ENCODE measurements at places on chromosomes 1 and 21. TPM values are rescaled to one million over a fixed set of nuclear protein-coding genes. Genes with fewer than 3 reads are reported as not detected.

GRCh38 chr1:46735708-46736324 lies 16.9 kb upstream of the EFCAB14 start:
- peak; percentile 45 for DNase-seq

DNA sequence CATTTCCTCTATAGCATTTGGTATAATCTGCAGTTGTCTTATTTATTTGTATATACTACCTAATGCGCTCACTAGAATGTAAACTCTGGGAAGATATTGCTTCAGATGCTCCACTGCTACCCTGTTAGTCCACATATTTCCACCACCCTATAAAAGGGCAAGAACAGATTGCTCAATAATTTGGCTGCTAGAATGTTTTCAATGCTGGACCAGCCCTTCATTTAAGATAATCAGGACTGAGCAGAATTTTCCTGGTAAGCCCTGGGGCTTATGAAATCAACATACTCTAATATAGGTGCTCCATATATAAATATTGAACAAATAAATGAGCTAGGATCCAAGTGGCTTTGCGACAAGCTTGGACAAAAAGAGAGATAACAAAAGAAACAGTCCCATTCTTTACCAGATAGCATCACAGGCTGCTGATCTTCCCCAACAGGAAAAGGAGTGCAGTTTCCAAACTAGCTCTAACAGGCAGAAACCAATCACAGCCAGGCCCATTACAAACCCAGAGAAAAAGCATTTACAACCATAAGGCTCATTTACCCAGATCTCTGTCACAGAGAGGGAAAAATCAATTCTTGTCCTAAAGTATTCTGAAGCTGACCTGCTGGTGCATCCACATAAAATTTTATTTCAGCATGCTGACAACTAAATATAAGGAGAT lies 8.3 kb downstream of the BCAR3 start:
- DNase-seq = no peak

The CYP4B1 gene
- total RNA-seq = 1.2 TPM

The AQP10 gene
- total RNA-seq = 0.27 TPM

DNA sequence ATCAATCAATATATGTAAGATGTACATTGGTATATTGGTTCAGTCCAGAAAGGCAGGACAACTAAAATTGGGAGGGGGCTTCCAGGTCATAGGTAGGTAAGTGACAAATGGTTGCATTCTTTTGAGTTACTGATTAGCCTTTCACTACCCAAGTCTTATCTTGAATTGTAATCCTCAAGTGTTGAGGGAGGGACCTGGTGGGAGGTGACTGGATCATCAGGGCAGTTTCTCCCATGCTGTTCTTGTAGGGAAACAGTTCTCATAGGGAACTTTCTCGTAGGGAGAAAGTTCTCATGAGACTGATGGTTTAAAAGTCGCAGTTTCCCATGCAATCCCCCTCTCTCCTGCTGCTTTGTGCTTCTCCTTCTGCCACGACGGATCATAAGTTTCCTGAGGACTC lies 809.2 kb downstream of the KCNT2 start:
- DNase-seq = no peak

DNA sequence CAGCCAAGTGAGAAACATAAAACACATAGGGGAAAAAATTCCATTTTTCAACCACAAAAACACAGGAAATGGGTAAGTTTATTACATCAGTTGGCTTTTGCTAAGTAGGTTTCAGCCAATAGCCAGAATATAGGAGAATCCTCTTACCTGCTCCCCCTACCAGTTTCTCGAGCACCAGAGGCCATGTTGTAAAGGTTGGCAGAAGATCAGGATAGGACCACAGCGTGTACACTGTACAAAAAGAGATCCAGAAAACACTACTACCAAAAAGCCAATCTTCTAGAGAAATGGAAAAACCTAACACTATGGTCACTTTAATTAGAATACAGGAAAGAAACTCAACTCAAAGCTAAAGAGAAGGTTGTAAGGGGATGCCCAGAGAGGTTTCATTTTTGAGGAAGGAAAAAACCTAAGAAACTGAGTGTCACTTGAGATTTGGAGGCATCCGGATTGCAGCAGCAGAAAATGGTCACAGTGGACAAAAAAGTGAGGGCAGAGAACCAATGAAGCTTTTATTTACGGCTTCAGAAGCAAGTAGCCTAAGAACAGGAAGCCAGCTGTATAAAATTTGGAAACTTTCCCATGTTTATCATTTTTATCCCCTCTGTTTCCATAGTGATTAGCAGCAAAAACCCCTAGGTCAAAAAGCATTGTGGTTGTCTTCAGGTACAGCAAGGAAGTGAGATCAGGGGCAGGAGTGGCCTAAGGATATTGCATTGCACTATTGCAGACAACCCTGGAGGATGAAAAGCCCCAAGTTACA lies 2.9 kb downstream of the EIF2D start:
- no peak for DNase-seq

DNA sequence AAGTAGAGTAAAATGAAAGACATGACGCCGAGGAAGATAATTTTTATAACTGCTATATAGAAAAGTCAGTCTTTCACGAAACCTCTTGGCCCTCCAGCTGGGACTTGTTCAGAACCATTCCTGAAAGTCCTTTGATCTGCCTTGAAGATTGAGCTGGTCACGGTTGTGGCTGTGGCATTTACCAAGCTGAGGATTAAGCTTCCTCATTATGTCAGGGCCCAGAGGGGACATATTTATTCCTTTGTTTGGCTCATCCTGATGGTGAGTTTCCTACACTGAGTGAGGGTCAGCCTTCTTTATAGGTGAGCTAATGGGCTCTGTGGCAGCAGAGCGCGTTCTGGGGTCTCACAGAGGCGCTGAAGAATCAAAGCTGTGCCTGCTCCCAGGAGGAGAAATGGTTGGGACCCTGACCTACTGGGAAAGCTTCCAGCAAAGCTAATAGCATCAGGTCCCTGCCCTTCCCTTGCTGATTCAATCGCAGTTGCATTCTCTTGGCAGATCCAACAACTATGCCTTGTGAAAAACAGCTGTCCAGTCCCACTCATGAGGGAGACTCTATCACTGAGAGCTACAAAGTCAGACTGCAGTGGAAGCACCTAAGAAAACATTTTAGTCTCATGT lies 43.2 kb upstream of the PBX1 start:
- DNase-seq = no peak

The B3GALT2 gene
- total RNA-seq = 0.80 TPM

The SYT11 gene
- total RNA-seq = 1.2 TPM

GRCh38 chr1:30109853-30110252 lies 613.5 kb downstream of the MATN1 start:
- DNase-seq = no peak

GRCh38 chr1:207500306-207500705 lies 4.3 kb downstream of the CR1 start:
- no peak for DNase-seq

GRCh38 chr1:15932612-15933011 lies 43.3 kb downstream of the ZBTB17 start:
- no peak for DNase-seq

The HSPA6 gene
- 1.0 TPM for total RNA-seq

DNA sequence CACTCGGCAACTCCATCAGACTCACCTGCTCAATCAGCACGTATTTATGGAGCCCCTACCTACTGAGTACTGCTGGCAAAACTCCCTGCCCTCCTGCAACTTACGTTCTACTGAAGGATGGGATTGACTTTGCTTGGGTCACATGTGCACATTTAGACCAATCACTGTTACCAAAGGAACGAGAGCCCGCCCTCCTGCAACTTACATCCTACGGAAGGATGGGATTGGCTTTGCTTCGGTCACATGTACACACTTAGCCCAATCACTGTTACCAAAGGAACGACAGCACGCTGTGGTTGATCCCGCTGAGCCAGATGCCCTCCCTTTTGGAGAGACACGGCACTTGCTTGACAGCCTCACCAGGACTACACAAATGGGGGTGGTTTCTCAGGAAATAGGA lies 46.0 kb downstream of the UBIAD1 start:
- no peak for DNase-seq

DNA sequence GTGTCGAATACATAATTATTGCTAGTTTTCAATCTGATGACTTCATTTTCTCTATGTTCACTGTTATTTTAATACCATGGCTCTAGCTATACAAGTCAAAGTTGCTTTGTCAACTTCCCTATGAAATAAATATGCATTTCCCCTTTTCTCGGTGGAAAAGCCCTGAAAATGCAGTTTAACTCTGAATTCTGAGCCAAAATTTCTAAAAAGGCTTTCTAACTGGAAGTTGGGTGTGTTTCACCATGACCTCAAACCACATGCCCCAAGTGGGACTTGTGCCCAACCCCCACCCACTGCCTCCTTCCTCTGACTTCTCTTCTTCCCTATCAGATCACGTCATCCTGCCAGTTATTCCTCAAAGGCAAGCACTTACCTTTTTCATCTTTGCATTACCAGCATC lies 8.9 kb downstream of the MKNK1 start:
- DNase-seq = peak; percentile 50

DNA sequence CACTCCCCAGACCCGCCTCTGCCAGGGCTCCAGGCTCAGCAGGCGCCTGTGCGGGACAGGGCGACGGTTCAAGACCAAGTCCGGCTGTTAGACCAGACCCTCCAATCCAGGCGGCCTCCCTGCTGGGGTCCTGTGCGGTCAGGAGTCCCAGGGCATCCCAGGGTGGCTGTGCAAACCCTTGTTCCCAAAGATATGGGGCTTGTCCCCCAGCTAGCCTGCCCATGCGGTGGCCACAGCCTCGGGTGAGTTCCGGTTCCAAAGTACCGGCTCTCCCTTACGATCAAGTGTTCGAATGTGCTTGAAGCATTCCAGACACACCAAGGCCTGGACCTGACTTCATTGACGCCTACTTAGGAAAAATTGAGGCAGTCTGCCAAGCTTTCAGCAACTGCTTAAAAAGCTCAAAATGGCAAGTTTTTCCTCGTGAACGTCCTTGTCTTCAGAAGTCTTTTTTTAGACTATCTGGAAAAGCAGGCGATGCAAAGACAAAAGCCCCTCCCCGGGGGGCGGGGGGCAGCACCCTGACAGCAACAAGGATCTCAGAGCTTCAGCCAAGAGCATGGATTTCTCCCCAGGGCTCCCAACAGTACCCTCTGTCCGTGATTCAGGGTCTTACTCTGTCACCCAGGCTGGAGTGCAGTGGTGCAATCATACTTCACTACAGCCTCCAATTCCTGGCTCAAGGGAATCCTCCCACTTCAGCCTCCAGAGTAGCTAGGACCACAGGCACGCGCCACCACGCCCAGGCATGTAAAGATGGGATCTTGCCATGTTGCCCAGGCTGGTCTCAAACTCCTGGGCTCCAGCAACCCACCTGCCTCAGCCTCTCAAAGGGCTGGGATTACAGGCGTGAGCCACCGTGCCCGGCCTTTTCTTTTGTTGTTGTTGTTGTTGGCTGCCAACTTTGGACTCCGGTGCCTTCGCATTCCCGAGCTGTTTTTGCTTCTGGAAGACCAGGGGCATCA lies 2.3 kb downstream of the FAAP20 start:
- no peak for DNase-seq

The TMPRSS15 gene
- not detected for total RNA-seq

DNA sequence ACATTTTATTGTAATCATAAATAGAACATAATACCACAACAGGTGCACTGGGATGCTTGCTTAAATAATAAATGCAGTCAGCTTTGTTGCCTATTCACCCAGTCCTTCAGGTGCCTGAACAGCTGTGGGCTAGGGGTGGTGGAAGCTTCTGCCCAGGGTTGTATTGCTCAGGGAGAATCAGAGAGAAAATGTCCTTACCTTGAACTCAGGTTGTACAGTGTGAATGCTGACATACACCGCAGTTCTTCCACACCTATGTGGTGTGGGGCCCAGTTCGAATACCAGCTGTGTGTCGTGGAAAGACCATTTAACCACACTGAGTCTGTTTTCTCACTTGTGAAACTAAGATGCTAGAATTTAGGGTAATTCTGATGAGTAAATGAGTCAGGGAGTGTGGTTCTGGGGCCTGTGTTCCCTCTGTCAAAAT lies 115.7 kb upstream of the ATP1A1 start:
- DNase-seq = peak; percentile 59

DNA sequence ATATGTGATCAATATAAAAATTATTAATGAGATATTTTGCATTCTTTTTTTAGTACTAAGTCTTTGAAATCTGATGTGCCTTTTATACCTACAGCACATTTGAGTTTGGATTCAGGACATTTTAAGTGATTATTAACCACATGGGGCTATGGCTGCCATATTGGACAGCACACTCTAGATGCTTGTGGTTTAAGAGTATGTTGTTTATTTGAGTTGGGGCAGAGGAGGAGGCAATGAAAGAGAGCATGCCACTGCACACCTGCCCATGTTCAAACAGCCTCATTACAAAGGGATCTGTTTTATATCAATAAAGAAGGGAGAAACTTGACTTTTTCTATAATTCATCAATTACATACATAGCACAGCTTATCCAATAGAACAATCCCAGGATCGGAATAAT lies 99.4 kb upstream of the EDEM3 start:
- no peak for DNase-seq

DNA sequence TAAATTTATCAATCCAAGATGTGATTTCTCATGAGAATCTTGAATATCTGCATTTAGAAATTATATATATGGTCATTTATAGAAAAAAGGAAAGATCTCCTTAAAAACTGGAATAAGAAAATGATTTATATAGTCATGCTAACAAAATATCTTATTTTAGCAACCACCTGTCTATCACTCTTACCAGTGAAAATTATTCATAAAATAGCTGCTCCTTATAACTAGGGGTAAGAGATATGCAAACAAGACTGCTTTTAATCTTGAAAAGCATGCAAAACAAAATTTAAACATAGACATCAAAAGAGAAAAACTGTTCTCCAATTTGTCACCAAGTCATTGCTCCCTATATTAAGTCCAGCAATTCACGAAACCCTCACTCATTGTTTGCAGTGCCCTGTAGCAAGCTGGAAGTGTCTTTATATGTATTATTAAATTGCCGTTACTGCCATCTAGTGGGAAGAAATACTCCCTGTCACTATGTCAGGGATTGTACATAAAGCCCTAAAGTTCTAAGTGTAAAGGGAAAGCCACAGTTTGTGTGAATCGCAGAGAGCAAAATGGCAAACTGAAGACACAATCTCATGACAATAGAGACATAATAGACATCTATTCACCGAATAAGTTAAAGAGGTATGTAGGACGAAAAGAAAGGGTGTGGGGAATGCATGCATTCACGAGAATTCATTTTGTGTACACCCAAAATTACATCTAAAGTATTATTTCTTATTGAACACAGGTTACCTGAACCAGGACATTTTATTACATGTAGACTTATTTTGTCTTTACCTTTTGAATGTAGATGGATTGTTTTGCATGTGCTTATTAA lies 600.5 kb downstream of the USP25 start:
- DNase-seq = peak; percentile 21

DNA sequence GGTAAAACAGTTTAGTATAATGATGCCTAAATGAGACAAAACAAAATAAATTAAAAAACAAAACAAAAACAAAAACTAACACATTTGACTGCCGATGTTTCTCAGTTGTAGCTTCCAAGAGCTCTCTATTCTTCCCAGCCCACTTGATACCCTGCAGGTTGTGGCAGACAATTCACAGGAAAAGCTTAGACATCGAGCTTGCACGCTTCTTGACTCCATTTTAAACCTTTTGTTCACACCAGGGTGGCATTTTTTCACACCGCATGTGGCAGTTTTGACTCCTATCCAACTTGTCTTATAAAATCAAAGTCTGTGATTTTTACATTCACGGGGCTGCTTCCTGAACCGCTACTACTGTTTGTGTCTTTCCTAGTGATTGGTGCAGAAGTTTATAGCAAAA lies 575.9 kb downstream of the USP25 start:
- no peak for DNase-seq

The CCDC185 gene
- total RNA-seq = not detected

The HHAT gene
- total RNA-seq = 3.2 TPM

GRCh38 chr1:43267291-43267805 lies 2.4 kb upstream of the TMEM125 start:
- no peak for DNase-seq
